ENCODE measurements at places on chromosomes 2 and 18. TPM values are rescaled to one million over a fixed set of nuclear protein-coding genes. Genes with fewer than 3 reads are reported as not detected.

The MOCOS gene
- total RNA-seq, result 4.4 TPM

The CD8B2 gene
- not detected for total RNA-seq

The POMC gene
- total RNA-seq, result not detected

The PID1 gene
- total RNA-seq, result 3.7 TPM

The C1QL2 gene
- total RNA-seq, result 0.29 TPM

The DSEL gene
- total RNA-seq, result 0.39 TPM

The DSC2 gene
- 0.65 TPM for total RNA-seq

The EML4 gene
- 30.8 TPM for total RNA-seq

The FHL2 gene
- total RNA-seq, result 64.2 TPM

The ATRAID gene
- total RNA-seq, result 216 TPM

The EFHD1 gene
- total RNA-seq, result 3.6 TPM

The USP34 gene
- total RNA-seq, result 53.9 TPM

The IL36B gene
- total RNA-seq, result not detected

The CD28 gene
- not detected for total RNA-seq

The LINC00305 gene
- total RNA-seq, result not detected

The PRKCE gene
- total RNA-seq, result 9.6 TPM

The IL18R1 gene
- total RNA-seq, result 0.72 TPM

The CYS1 gene
- 1.3 TPM for total RNA-seq

The FN1 gene
- total RNA-seq, result 186 TPM

The CRYGC gene
- not detected for total RNA-seq

The SP9 gene
- 2.2 TPM for total RNA-seq

The C2orf92 gene
- total RNA-seq, result 1.0 TPM

The AGFG1 gene
- 130 TPM for total RNA-seq

The STAT1 gene
- total RNA-seq, result 63.4 TPM

The RGPD3 gene
- total RNA-seq, result 0.13 TPM

The ALPP gene
- total RNA-seq, result 5.3 TPM

The HOXD12 gene
- not detected for total RNA-seq

The GKN2 gene
- total RNA-seq, result 3.5 TPM

The CDH19 gene
- 1.2 TPM for total RNA-seq

The ZNF804A gene
- not detected for total RNA-seq

The BCL11A gene
- total RNA-seq, result 0.10 TPM

The GDF7 gene
- total RNA-seq, result 0.10 TPM

The ACYP2 gene
- total RNA-seq, result 8.6 TPM

The ACMSD gene
- total RNA-seq, result not detected

The TCF23 gene
- total RNA-seq, result not detected

The MYO7B gene
- 0.29 TPM for total RNA-seq

The CCDC74B gene
- 6.1 TPM for total RNA-seq

The ICOS gene
- total RNA-seq, result not detected

The ACVR1C gene
- 0.05 TPM for total RNA-seq

The IL1F10 gene
- not detected for total RNA-seq

The RUFY4 gene
- not detected for total RNA-seq

The SERPINB2 gene
- total RNA-seq, result 0.07 TPM

The HRH4 gene
- total RNA-seq, result not detected

The R3HDM1 gene
- total RNA-seq, result 23.6 TPM

The ANKRD62 gene
- total RNA-seq, result not detected

The NOSTRIN gene
- 2.2 TPM for total RNA-seq

The TMEM37 gene
- total RNA-seq, result 1.5 TPM

The CCDC148 gene
- 1.1 TPM for total RNA-seq

The EVA1A gene
- 11.4 TPM for total RNA-seq

The ASXL3 gene
- total RNA-seq, result not detected

The TRIP12 gene
- total RNA-seq, result 93.3 TPM

The IL1RN gene
- 0.38 TPM for total RNA-seq

The CNDP1 gene
- not detected for total RNA-seq

The EFEMP1 gene
- total RNA-seq, result 28.4 TPM

Data from A549 treated with GW870086 at 1 μM for 4 hours (cell line).